ENCODE measurements at places on chromosomes 2 and 18. TPM values are rescaled to one million over a fixed set of nuclear protein-coding genes. Genes with fewer than 3 reads are reported as not detected.

BMP10 gene
- not detected for total RNA-seq

CD207 gene
- not detected for total RNA-seq

ITPRIPL1 gene
- 25.6 TPM for total RNA-seq

SP9 gene
- 1.9 TPM for total RNA-seq

AMER3 gene
- total RNA-seq: 1.4 TPM

FAM124B gene
- not detected for total RNA-seq

GPN1 gene
- total RNA-seq: 46.1 TPM

DHRS9 gene
- not detected for total RNA-seq

DNA sequence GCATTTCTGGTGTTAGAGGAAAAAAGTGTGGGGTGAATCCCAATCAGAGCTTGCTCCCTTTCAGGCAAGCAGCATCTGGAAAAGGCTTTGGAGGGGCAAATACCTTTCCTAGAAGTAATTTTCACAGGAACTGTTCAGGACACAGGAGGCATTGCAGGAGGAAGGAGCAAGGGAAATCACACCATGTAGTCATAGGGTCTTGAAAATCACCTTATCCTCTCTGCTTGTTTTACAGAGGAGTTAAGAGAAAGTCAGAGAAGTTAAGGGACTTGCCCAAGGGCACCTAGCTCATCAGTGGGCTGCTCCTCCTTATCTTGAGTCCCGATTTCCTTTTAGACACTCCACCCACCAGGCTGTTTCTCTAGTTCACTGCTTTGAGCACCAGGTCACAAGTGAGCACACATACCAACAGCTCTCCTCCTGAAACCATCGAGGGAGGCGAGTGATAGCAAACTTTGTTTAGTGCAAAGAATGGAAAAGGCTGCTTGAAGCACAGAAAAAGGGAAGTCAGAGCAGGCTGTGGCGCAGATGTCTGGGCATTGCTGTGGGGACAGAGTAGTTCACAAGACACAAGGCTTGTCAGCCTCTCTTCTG, 89.2 kb upstream of the CXCR4 start:
- no peak overlapping the region for H3K27ac ChIP-seq
- H3K27me3 ChIP-seq: no peaks in the 10 kb centered on the region
- no peak for DNase-seq
- no peak overlapping the region for H3K4me3 ChIP-seq
- peaks cover 8% of the 10 kb centered on the region for H3K36me3 ChIP-seq
- peaks cover 8% of the 10 kb centered on the region for H3K4me1 ChIP-seq

GRCh38 chr2:235492850-235493344, 946 bp upstream of the AGAP1 start:
- DNase-seq: no peak
- peak overlapping the region; percentile 96 for H3K4me3 ChIP-seq
- H3K27ac ChIP-seq: peak overlapping the region; percentile 97
- H3K27me3 ChIP-seq: no peaks in the 10 kb centered on the region

GRCh38 chr2:212958757-212959295, 192.6 kb downstream of the IKZF2 start:
- H3K27me3 ChIP-seq: no peaks in the 10 kb centered on the region
- no peaks in the 10 kb centered on the region for H3K36me3 ChIP-seq
- no peak overlapping the region for H3K27ac ChIP-seq
- H3K4me3 ChIP-seq: no peak overlapping the region

DNA sequence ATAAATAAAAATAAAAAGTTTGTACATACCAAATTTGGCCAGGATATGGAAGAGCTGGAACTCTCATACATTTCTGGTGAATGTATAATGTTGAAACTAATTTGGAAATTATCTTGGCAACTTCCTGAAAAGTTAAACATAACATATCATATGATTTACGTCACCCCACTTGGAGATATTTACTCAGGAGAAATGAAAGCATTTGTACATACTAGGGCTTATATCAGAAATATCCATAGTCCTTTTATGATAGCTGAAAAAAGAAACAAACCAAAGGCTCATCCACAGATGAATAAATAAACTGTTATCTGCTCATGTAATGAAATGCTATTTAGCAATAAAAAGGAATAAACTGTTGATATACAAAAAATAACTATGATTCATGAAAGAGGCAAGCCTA, 318.2 kb upstream of the NRXN1 start:
- no peak overlapping the region for H3K27ac ChIP-seq
- H3K36me3 ChIP-seq: no peaks in the 10 kb centered on the region
- no peak for DNase-seq
- H3K4me1 ChIP-seq: no peaks in the 10 kb centered on the region
- H3K27me3 ChIP-seq: no peaks in the 10 kb centered on the region

GRCh38 chr2:117945296-117945695, 68.6 kb downstream of the CCDC93 start:
- H3K4me3 ChIP-seq: no peak overlapping the region
- H3K27ac ChIP-seq: no peak overlapping the region
- H3K27me3 ChIP-seq: no peaks in the 10 kb centered on the region
- no peak for DNase-seq
- H3K4me1 ChIP-seq: no peaks in the 10 kb centered on the region

DNA sequence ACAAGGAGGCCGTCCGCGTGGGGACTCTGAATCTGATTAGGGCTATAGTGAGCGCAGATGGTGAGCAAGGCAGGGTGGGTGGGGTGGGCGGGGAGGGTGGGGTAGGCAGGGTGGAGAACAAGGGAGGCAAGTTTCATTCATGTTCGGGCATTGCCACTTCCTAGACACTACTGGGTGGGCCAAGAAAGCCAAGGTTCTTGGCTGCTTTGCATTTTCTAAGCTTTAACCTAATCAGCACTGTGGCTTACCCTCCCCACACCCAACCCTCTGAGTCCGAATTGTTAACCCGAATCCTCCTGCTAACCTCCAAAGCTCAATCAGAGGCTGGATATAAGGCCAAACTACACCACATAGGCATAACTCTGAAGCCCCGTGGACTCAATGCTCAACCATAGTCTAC, 18.1 kb downstream of the MROH2A start:
- no peak overlapping the region for H3K4me3 ChIP-seq
- no peaks in the 10 kb centered on the region for H3K36me3 ChIP-seq
- no peak for DNase-seq
- H3K27me3 ChIP-seq: no peaks in the 10 kb centered on the region
- no peaks in the 10 kb centered on the region for H3K4me1 ChIP-seq

- no peak for DNase-seq
- no peaks in the 10 kb centered on the region for H3K27me3 ChIP-seq
- H3K4me1 ChIP-seq: no peaks in the 10 kb centered on the region
- H3K27ac ChIP-seq: no peak overlapping the region
These were observed 107.2 kb upstream of the CDH2 start for GRCh38 chr18:28284132-28284531.

DNA sequence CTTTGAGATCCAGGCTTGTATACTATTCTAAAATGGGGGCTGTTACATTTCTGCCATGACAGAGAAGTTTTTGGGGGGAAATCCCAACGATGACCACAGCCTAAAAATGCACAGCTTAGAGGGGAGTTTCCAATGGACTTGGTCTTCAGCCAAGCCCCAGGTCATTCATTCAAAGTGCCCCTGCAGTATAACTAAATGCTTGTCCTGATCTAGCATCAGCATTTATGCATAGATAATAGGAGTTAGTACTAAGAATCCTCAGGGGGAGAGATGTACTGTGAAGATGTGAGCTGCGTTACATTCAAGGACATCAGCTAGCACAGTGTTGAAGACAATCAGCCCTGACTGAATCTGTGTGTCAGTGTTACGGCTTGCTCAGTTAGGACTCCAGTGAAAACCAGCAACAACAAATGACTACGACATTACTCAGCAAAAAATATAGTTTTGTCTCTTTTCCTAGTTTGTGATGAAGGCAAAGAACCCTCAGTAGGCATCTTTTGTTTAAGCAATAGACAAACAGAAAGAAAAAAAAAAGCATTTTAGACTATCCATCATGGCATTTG, 160.9 kb downstream of the ZEB2 start:
- H3K36me3 ChIP-seq: no peaks in the 10 kb centered on the region
- no peak overlapping the region for H3K4me3 ChIP-seq
- peaks cover 20% of the 10 kb centered on the region for H3K4me1 ChIP-seq

- no peaks in the 10 kb centered on the region for H3K36me3 ChIP-seq
- H3K4me3 ChIP-seq: no peak overlapping the region
- peak overlapping the region; percentile 85 for H3K27ac ChIP-seq
- H3K4me1 ChIP-seq: peaks cover 18% of the 10 kb centered on the region
- no peaks in the 10 kb centered on the region for H3K27me3 ChIP-seq
These were observed 52.8 kb upstream of the HAAO start for GRCh38 chr2:42844901-42845821.

DNA sequence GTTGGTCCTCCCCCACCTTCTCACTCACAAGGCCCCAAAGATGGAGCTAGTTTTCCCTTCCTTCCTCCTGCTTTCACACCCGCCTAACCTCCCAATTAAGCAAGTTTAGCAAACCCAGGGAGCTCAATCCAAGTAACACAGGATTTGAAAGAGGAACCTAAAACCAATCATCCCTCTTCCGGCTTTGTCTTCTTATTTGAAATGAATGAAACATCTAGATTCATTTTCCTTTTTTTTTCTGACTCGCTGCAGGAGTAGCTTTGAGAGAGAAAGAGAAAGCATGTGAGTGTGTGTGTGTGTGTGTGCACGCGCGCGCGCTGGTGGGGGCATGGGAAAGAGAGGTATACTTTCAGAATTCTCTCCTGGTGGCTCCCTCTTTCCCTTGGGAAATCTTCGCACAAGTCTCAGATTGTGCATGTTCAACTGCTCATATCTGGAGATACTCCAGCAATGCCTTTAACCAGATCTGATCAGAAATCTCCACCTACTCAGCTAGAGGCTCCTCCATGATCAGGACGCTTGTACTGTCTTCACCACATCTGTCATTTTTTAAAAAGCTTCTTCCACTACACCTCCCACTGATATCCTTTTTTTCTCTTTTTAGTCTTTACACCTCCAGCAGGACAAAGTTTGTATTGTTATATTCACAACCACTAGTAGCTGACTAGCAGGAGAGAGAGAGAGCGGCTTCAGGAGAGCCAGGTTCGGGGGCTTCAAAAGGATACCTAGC, 1.7 kb downstream of the SLC8A1 start:
- no peak for DNase-seq
- peaks cover 48% of the 10 kb centered on the region for H3K27me3 ChIP-seq
- peak overlapping the region; percentile 92 for H3K4me3 ChIP-seq
- no peaks in the 10 kb centered on the region for H3K36me3 ChIP-seq
- no peak overlapping the region for H3K27ac ChIP-seq

DNA sequence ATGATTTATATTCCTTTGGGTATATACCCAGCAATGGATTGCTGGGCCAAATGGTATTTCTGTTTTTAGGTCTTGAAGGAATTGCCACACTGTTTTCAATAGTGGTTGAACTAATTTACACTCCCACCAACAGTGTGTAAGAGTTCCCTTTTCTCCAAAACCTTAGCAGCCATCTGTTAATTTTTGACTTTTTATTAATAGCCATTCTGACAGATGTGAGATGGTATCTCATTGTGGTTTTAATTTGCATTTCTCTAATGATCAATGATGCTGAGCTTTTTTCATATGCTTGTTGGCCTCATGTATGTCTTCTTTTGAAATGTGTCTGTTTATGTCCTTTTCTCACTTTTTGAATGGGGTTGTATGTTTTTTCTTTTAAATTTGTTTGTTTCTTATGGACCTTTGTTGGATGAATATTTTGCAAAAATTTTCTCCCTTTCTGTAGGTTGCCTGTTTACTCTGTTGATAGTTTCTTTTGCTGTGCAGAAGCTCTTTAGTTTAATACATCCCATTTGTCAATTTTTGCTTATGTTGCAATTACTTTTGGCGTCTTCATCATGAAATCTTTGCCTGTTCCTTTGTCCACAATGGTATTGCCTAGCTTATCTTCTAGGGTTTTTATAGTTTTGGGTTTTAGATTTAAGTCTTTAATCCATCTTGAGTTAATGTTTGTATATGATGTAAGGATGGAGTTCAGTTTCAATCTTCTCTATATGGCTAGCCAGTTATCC, 119.7 kb upstream of the XIRP2 start:
- H3K4me3 ChIP-seq: no peak overlapping the region
- no peaks in the 10 kb centered on the region for H3K36me3 ChIP-seq
- no peak for DNase-seq
- no peaks in the 10 kb centered on the region for H3K27me3 ChIP-seq
- no peaks in the 10 kb centered on the region for H3K4me1 ChIP-seq

DNA sequence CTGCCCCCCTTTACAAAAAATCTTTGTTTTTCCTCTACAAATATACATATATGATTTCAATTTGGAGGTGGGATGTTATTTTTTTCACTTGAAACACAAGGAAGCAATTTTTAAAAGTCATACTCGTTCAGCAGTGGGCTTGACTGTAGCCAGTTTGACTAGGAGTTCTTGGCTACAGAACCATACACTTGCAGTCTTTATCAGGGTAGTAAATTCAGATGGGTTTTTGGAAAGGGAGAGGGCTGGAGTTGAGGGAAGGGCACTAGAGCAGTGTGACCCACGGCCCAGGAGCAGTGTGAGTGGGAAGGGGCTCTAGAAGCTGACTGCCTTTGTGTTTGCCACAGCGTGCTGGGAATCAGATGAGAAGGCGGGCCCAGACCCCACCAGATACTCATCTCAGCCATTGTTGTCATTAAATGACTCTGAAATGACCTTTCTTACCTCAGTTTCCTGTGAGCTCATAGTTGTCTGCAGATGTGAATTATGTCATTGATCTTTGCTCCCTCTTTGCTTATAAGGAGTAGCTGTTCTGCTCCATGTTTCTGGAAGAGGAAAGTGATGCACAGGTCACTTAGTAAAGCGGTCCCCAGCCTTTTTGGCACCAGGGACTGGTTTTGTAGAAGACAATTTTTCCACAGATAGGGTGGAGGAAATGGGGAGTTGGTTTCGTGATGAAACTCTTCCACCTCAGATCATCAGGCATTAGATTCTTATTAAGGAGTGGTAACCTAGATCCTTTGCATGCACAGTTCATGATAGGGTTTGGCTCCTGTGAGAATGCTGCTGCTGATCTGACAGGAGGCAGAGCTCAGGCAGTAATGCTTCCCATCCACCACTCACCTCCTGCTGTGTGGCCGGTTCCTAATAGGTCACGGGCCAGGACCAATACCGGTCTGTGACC, 116.8 kb downstream of the SPTBN1 start:
- no peaks in the 10 kb centered on the region for H3K27me3 ChIP-seq
- no peaks in the 10 kb centered on the region for H3K36me3 ChIP-seq
- peak overlapping the region; percentile 26 for H3K4me3 ChIP-seq
- peaks cover 66% of the 10 kb centered on the region for H3K4me1 ChIP-seq

- DNase-seq: no peak
- no peak overlapping the region for H3K27ac ChIP-seq
- no peaks in the 10 kb centered on the region for H3K27me3 ChIP-seq
- H3K36me3 ChIP-seq: peaks cover 4% of the 10 kb centered on the region
- peaks cover 14% of the 10 kb centered on the region for H3K4me1 ChIP-seq
These were observed 924.7 kb downstream of the SUCLG1 start for GRCh38 chr2:83534416-83534815.

DNA sequence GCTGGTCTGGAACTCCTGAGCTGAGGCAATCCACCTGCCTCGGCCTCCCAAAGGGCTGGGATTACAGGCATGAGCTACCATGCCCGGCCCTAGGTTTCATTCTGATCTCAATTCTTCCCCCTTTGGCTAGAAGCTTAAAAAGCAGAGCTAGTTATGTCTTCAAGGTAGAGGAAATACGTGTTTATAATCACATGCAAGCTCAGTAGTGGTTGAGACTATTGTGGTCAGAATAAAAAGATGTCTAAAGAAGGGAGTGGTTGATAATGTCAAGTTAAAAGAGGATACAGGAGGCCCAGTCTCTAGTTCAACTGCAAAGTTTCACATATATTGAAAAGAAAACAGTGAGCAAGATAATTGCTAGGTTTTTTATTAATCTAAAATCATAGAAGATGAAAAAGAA, 807.8 kb upstream of the ACVR2A start:
- no peak overlapping the region for H3K4me3 ChIP-seq
- no peak overlapping the region for H3K27ac ChIP-seq
- H3K27me3 ChIP-seq: no peaks in the 10 kb centered on the region
- no peak for DNase-seq
- no peaks in the 10 kb centered on the region for H3K36me3 ChIP-seq

Data from neural crest cell (in vitro differentiated cells).